ENCODE measurements at places on chromosomes 5 and 9.

DNA sequence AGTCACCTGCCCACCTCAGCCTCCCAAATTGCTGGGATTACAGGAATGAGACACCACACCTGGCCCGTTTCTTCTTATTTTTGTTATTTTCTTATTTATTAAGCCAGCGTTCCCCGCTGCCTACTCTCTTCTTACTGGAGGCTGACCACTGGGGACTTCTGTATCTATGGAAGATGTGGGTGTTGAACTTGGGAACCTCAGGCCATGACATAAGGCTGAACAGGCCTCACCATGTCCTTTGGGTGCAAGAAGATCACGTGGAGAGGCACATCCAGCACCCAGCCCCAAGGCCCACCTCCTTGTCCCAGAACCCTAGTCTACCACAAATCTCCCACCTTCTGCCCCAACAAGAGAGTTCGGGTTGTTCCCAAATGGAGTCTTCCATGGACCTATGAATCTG is 59.4 kb upstream of the NEK6 start:
- no peak for DNase-seq

DNA sequence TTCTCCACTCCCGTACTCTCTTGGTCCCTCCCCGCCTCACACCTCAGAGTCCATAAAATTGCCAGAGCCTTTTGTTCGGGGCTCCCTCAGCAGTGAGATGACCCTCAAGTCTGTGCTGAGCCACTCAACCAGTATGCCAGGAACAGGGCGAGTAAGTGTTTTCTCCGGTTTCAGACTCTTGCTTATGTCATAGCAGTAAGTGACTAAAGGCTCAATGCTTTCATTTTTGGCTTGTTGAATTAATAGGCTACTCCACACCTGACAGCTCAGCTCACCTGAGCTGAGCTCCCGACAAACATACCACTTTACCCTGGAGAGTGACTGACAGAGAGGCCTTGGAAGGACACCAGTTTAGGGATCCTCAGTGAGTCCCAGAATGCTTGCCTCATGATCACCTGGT is 30.5 kb downstream of the PCSK1 start:
- no peak for DNase-seq

DNA sequence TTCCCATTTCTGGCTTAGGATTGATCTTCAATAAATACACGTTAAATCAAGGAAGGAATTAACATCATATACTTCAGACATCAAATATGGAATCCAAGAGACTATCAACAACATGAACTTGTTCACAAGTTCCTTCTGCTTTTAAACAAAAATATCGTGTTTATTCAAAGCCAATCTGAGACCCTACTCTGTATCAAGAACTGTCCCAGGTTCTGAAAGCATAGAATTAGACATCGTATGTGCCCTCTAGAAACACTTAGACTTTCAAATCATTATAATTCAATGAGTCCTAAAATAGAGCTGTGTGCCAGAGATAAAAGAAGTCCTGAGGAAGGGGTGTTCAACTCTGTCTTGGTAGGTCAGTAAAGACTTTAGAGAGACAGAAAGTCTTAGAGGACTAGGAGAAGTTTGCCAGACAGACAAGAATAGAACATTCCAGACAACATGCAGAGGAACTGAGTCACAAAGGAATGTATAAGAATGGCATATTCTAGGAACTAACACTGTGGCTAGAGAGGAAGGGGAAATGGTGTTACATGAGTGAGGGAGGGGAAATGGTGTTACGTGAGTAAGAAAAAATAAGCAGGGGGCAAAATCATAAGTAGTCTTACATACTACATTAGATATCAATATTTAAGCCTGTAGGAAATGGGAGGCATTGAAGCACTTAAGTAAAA is 2.9 kb downstream of the TPD52L3 start:
- no peak for DNase-seq

- DNase-seq, result no peak
Observed at GRCh38 chr9:133421615-133422542, at the start of gene ADAMTS13. TSS of gene ADAMTS13 (plus strand) at chr9:133422367. CDS start at chr9:133422444, 77 bp downstream.

DNA sequence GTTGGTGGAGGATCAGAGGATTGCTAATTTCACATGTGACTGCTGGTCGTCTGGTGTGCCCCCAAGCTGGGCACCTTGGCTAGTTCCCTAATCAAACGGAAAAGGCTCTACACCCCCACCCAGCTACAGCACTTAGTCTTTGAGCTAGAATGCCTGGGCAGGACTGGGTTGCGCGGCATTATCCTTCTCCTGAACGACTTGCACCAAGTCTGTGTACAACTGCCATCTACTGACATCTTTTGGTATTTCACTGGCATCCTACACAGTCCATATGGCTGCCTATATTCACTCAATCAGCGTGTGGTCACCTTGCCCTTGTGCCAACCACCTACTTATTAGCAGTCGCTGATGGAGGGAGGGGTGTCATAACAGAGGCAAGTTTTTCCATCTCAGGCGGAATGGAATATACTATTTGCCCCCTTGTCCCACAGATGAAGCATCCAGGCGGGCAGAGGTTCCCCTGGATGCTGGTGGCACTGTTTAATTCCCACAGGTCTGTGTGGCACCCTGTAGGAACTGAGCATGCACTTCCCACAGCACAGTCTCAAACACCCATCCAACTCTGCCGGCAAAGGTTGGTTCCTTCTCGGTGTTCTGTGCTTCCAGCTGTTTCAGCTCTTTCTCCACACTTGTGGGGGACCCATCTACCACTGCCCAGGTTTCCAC is 150.1 kb downstream of the OSTF1 start:
- DNase-seq, result no peak

GRCh38 chr5:1542781-1543180 is 19.0 kb upstream of the LPCAT1 start:
- DNase-seq, result no peak

- no peak for DNase-seq
Observed at GRCh38 chr9:84794981-84795637, 125.6 kb downstream of the NTRK2 start.

Measured in NCI-H526 (cell line).